ENCODE measurements at places on chromosomes 16 and 17. TPM values are rescaled to one million over a fixed set of nuclear protein-coding genes. Genes with fewer than 3 reads are reported as not detected.

DNA sequence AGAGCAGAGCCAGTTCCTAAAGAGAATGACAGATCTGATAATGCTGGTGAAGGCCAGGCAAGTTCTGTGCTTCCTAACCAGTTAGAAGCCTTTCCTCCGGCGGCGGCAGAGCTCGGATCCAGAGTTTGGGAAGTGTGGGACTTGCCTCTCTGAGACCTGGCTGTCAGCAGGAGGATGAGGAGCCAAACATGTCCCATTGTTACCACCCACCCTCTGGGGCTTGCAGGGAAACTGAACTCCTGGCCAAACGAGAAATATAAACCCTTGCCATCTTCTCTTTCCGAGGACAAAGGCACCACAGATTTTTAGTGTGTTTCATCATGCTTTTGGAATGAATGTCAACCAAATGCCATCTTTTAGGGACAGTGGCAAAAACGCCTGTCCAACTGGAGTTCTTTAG lies 80.2 kb upstream of the SMURF2 start:
- H3K27ac ChIP-seq = peak overlapping the region; percentile 68
- no peak overlapping the region for H3K4me3 ChIP-seq
- H3K4me1 ChIP-seq = peaks cover 25% of the 10 kb centered on the region

The HCRT gene
- total RNA-seq = not detected

The NPW gene
- not detected for total RNA-seq

DNA sequence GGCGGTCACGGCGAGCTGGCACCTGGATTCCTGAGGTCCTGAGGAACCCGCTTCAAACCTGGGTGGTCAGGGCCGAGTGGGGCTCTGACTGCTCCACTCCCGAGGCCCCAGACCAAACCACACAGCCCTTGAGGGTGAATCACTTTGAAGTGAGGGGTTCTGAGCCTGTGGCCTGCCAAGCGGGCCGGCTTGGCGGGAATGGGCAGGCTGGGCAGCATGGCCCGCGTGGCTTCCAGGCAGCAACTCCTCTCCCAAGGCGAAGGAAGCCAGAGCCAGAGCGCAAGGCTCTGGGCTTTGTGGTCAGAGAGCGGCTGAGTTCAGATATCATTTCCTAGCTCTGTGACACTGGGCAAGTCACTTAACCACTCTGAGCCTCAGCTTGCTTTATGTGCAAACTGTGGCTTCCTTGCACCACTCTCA lies 42.7 kb downstream of the CMIP start:
- H3K27me3 ChIP-seq = no peaks in the 10 kb centered on the region
- no peak for DNase-seq
- no peak overlapping the region for H3K27ac ChIP-seq
- peaks cover 20% of the 10 kb centered on the region for H3K4me1 ChIP-seq
- no peak overlapping the region for H3K4me3 ChIP-seq

The FN3K gene
- 4.3 TPM for total RNA-seq

- no peaks in the 10 kb centered on the region for H3K36me3 ChIP-seq
- H3K27me3 ChIP-seq = no peaks in the 10 kb centered on the region
- no peak for DNase-seq
- no peak overlapping the region for H3K4me3 ChIP-seq
Measured at GRCh38 chr17:27554152-27554551, 76.8 kb upstream of the LGALS9 start.

The CDH11 gene
- total RNA-seq = 29.2 TPM

GRCh38 chr16:47712276-47713224 lies 251.4 kb downstream of the PHKB start:
- no peak for DNase-seq
- H3K27ac ChIP-seq = no peak overlapping the region
- no peak overlapping the region for H3K4me3 ChIP-seq
- no peaks in the 10 kb centered on the region for H3K36me3 ChIP-seq
- H3K27me3 ChIP-seq = no peaks in the 10 kb centered on the region
